ENCODE measurements at places on chromosomes 16 and 17.

DNA sequence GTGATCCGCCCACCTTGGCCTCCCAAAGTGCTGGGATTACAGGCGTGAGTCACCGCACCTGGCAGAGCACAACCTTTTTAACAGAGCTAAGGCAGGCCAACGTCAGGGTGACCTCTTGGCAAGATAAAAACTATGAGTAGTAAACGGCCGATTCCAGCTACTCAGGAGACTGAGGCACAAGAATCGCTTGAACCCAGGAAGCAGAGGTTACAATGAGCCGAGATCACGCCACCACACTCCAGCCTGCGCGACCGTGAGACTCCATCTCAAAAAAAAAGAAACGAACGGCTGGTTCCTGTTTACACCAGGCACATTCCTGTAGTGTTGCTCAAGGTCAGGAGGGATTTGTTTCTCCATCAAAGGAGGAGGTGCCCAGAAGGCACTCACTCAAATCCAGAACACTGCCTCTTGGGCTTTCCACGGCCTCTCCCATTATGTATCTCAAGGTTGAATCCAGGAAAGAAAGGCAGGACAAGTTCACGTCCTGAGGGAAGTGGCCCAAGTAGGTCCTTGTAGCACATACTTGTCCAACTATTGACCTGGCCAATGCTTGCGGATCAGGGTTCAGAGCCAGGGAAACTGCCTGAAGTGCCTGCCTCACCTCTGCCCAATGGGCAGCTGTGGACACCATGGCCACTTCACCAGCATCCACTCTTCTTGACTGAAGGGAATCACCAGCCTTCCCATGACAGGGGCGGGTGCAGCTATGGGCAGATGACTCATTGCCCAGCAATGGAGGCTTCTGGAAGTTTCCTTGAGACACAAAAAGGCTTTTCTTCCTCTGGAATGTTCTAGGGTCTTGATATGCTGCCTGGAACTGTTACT lies 13.5 kb downstream of the KNOP1 start:
- DNase-seq = no peak

GRCh38 chr17:41486809-41487530 lies 2.7 kb downstream of the KRT36 start:
- no peak for DNase-seq

GRCh38 chr17:871751-872519 lies 89.8 kb downstream of the MRM3 start:
- no peak for DNase-seq

- no peak for DNase-seq
These were observed 9.9 kb downstream of the ABR start for GRCh38 chr17:1169929-1170312.

DNA sequence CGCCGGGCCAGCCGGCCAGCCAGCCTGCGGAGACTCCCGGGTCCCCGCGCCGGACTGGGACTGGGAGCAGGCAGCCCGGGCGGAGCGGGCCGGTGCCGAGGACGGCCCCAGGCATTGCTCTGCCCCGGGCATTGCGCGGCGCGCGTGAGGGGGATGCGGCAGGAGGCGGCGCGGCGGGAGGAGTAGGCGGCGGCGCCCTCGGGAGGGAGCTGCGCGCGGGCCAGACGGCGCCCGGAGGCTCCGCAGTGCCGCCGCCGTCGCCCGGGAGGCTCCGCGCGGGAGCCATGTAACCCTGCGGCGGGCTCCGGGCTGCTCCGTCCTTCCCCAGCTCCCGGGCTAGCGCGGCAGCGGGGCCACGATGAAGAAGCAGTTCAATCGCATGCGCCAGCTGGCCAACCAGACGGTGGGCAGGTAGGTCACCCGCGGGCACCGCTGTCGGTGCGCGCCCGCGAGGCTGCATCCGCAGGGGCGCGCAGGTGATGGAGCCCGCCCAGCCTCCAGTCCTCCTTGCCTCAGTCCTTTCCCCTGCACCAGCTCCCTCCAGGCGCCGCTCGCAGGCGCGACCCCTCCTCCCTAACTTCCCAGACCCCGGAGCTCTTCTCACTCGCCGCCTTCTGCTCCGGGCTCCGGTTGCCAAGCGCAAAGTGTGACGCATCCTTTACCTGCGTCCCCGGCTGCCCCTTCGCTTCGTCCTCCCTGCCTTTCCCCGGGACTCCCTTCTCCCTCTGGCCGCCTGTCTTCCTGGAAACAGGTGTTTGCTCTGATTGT lies at the start of gene ARHGAP44:
Gene ARHGAP44 (plus strand): TSS at position 18 of the 768 bp plus-strand sequence. CDS start 341 bp downstream, at position 359.
- DNase-seq = no peak

GRCh38 chr16:49574826-49575225 lies 201.2 kb downstream of the C16orf78 start:
- DNase-seq = no peak

DNA sequence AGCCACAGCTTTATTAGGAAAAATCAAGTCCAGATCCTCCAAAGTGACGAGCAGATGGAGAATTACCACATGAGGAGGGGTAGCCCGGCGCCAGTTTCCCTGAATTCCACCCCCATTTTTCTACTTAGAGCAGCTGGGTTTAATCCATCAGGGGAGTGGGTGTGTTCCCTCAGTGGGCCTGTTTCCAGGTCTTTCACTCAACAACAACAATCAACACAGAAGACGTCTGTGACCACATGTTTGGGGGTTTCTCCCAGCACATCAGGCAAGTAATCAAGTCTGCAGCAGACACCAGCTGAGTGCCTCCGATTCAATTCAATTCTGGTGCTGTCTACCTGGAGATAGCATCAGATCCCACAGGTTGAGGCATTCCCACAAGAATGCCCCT lies 6.8 kb downstream of the SLC6A2 start:
- no peak for DNase-seq

DNA sequence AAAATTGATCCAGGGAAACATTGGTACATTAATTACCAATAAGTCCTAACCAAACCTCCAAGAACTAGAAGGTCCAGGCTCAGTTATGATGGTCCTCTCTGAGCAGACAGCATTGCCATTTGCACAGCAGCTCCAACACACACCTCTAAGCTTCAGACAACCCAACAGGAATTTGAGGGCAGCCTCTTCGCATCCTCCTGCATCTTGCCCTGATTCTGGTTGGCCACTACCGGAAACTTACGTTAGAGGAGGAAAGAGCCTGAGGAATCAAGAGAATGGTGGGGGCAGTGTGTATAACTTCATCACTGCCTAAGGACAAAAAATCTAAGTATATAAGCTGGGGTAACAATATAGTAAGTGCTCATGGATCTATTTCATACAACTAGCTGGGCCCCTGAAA lies 15.7 kb downstream of the FAM117A start:
- DNase-seq = no peak

GRCh38 chr17:79619196-79619595 lies 8.3 kb upstream of the RBFOX3 start:
- DNase-seq = no peak

GRCh38 chr16:30113711-30114333 lies 485 bp upstream of the GDPD3 start:
- DNase-seq = no peak

GRCh38 chr16:75229172-75230031 lies 10.6 kb downstream of the CTRB1 start:
- peak; percentile 8 for DNase-seq

DNA sequence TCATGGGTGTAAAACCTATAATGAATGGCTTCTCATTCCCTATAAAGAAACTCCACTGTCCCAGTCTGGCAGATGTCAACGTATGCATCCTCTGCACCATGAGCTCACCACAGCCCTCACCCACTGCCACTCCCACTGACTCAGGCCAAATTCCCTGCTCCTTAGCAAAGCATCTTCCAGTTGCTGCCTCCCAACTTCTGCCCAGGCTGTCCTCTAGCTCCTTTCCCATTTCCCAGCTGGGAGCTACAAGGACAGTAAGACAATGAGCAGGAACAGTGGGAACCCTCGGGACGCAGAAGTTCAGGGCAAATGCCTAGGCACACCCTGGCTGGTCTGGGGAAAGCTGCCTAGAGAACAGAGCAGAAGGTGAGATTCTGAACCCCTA lies 9.1 kb upstream of the THAP11 start:
- DNase-seq = no peak

DNA sequence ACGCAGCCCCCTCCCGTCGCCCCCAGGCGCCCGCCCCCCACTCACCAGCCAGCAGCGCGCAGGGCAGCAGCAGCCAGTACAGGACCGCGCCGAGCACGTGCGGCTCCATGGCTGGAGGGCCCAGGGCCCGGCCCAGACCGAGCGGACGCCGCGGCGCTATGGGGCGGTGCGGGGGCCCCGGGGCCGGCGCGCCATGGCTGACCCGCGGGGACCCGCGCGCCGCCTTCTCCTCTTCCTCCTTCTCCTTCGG lies 239 bp downstream of the PIEZO1 start:
- DNase-seq = no peak

DNA sequence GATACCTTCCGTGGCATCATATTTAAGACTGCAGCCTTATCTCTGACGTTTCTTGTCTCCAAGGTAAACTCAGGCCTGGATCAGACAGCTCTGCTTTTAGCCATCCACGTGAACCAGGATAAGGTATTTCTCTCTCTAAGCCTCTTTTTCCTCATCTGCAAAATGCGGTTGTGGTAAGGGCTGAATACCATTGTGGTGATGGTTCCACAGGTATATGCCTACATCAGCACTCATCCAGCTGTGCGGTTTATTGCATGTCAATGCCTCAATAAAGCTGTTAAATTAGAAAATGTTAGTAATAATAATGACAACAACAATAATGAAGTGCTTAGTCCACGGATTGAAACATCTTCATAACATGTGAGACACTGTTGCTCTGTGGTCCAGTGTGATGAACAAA lies 104.4 kb downstream of the GRIN2A start:
- no peak for DNase-seq

- no peak for DNase-seq
These were observed 233.5 kb downstream of the RBFOX3 start for GRCh38 chr17:79377230-79377786.

GRCh38 chr17:82716203-82717010 lies at the start of gene FN3KRP:
FN3KRP (plus strand) TSS chr17:82716706; CDS start chr17:82716756, 50 bp downstream.
- peak; percentile 84 for DNase-seq

DNA sequence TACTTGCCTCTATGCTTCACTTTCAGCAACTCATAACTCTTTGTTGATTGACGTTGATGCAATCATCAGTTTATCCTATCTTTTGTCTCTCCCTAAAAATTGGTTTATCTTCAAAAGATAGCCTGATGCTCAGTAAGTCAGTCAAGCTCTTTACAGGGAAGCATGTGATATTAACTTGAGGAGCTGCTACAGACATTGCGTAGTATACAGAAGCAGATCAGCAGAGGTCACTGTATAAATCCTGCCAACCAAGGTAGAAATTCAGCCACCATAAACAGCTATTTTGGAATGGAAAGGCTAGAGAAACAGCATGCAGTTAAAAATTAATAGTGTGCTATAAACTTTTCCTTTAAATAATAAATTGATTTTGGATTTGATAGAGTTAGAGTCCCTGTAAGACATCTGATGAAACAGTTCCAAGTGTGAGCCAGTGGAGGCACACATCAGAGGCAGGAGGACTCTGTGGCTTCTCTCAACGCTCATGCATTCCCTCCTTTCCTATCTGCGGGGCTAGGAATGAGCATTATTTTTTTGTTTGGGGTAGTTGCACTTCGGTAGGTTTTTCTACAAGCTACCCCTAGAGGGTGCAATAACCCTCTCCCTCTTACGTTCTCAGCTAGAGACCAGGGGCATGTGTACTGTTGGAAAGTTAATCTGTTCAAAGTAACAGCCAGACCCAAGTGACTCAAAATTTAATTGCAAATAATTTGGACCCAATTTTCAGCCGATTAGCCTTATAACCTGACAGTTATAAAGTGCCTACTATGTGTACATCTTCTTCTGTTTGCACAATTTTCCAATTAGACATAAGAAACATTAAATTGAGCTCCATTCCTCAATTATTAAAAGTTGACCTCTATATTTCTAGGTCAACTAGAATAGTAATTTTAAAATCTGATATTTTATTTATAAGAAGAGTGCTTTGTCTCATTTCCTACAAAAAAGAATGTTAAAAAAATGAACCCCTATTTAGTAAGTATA lies 647.7 kb upstream of the SOX9 start:
- DNase-seq = no peak

GRCh38 chr17:40966848-40967247 lies at the start of gene KRT39:
KRT39 (minus strand) TSS chr17:40966948; CDS start chr17:40966856, 92 bp downstream.
- DNase-seq = no peak

GRCh38 chr17:42512246-42512645 lies 23.8 kb upstream of the NAGLU start:
- no peak for DNase-seq

- no peak for DNase-seq
These were observed 37.2 kb upstream of the TBX2 start for GRCh38 chr17:61362396-61362795.

DNA sequence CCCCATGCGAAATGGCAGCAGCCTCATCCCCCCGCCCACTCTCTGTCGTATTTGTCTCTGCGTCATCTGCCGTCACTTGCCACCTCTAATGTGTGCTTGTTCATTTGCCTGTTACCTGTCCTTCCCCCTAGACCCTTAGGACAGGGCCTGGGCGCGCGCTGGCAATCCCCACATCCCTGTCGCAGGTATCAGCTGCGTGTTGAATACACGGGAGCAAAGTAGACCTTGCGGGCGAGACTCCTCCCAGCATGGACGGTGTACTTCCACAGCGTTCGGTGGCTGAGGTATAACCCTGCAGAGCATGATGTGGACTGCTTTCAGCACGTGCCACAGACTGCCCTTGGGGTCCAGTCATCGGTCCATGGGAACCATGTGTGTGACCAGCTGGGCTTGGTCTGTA lies 170.1 kb upstream of the CHMP6 start:
- no peak for DNase-seq

GRCh38 chr16:71930013-71930563 lies 34.8 kb downstream of the IST1 start:
- DNase-seq = no peak

- DNase-seq = no peak
These were observed 10.4 kb upstream of the FA2H start for GRCh38 chr16:74785031-74785430.

DNA sequence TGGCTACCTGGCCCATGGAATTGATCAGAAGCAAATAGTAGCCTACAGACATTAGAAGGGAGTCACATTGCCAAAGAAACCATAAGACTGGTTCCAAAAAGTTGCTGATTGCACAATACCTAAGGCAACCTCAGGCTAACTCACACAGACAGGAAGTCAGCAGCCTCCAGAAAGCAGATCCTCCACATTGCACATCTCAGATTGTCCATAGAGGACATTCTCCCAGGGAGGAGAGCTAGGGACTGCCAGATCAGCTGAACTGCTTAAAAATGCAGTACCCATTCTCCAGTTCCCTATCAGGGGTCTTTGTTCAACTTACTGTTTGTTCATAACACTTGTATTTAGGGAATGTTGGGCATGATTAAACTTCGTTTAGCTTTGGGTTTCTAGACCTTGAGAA lies 4.2 kb downstream of the CCL3 start:
- DNase-seq = no peak

DNA sequence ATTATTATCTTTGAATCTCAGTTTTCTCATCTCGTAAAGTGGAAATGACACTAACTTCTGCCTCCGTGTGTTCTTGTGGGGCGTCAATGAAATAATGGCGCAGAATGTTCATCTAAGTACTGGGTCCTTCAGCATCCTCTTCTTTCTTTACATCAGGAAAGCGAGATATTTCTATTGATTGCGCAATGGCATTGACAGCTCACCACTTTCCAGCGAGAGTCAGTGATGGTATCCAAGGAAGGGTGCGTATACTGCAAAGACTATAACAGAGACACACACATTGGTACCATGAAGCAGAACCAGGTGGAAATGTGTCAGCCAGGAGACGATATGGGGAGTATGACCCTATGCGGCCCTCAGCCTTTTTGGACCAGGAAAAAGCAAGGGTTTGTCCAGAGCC lies 162.1 kb downstream of the SHISA9 start:
- DNase-seq = no peak

All from T-helper 17 cell (primary cell).